ENCODE measurements at places on chromosomes 3 and 15. TPM values are rescaled to one million over a fixed set of nuclear protein-coding genes. Genes with fewer than 3 reads are reported as not detected.

Gene PLSCR2
- total RNA-seq = not detected

Gene PLCD1
- total RNA-seq = 16.5 TPM

Gene SGO1
- 5.4 TPM for total RNA-seq

- DNase-seq = no peak
Observed at GRCh38 chr3:196127308-196128040, 45.6 kb upstream of the TFRC start.

- DNase-seq = peak; percentile 49
Observed at GRCh38 chr3:58324391-58325390, 8.0 kb upstream of the PXK start.

GRCh38 chr15:91852741-91853510, 582 bp upstream of the SLCO3A1 start:
- peak; percentile 5 for DNase-seq

DNA sequence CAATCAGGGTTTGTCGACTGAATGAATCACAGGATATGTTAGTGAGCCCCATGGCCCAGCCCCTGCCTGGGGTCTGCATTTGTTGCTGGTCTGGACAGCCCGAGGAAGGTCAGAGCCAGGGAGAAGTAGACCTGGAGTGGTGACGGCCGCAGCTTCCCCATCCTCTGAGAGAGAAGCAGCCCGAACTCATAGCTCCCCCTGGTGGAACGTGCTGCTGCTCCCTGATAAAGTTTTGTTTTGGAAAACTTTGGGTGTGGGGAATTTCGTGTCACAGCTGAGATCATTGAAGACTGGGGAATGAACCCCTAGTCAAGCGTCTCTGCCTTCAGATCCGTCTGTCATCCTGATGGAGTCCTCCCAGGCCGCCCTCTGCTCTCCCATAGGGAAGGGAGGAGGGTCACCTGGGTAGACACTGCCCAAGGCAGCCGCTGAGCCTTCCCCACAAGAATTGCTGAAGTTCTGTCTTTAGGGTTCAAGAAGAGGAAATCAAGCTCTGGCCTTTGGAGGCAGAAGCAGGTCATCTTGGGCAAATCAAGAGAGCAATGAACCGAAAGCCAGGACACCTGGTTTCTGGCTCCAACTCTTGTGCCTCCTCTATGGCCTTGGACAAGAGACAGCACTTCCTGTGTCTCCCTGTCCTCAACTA, 60.5 kb downstream of the GLDN start:
- no peak for DNase-seq

DNA sequence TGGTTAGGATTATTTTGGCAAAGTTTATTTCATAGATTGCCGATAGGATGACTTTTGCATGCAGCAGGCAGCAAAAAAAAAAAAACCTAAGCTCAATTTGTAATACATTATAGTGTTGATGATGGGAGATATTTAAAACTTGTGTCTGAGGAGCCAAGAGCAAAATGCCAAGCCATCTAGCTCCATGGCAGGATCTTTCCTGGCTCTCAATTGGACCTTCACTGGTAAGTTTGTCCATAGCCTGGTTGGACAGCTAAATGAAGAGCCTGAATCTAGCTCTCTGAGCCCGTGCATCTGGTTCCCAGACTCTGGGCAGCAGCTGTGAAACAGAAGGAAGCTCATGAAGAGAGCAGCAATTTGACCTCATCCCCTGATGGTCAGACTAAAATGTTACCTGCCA, 17.5 kb downstream of the STAC start:
- no peak for DNase-seq

DNA sequence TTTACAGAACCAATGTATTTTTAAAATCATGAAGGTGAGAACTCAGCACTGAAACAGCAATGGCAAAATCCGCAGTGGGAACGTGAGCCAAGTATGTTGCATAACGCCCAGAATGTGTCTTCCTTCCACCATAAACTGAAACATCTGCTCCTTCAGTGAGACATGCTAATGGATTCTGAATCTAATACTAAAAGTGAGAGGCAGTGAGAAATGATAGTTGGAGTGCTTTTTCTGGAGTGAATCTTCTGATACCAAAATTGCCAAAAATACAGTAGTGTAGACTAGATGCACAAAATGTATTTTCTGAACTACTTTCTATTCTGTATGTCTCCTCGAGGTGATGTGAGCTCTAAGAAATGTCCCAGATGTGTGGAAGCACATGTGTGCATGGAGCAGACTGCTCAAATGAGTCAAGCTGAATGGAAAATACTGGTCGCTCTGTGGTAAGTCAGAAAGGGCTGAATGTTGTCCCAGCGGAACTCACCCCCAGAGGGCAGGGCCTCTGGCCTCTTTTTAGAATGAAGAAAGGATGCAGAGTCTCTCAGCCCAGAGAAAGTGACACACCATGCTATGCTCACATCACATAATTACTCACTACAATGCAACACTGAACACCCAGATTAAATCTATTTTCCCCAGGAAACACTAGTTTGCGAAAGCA, 73.0 kb downstream of the ATP10A start:
- DNase-seq = no peak

GRCh38 chr15:57160823-57161560, 215.3 kb upstream of the CGNL1 start:
- DNase-seq = no peak
